ENCODE measurements at places on chromosomes 16 and 17. TPM values are rescaled to one million over a fixed set of nuclear protein-coding genes. Genes with fewer than 3 reads are reported as not detected.

DNA sequence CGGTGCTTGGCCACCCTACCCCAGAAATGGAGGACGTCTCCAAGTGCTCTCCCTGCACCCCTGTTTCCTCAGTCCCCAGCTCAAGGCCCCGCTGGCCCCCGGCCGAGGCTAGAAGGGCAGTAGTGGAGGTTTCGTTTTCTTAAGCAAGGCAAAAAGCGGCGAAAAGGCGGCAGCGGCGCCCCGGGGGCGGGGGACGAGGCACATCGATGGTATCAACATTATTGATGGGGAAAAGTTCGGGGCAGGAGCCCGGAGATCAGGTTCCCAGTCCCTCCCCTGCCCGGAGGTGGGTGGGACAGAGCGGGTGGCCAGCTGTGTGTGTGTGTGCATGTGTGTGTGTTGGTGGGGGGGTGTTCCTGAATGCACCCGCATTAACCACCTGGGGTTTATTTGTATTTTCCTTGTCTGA, 4.1 kb upstream of the SALL1 start:
- H3K27ac ChIP-seq = no peak overlapping the region
- H3K36me3 ChIP-seq = peaks cover 2% of the 10 kb centered on the region
- H3K27me3 ChIP-seq = peaks cover 53% of the 10 kb centered on the region
- peaks cover 7% of the 10 kb centered on the region for H3K4me1 ChIP-seq
- H3K4me3 ChIP-seq = no peak overlapping the region

GRCh38 chr16:3059723-3060242, 5.7 kb upstream of the IL32 start:
- peaks cover 15% of the 10 kb centered on the region for H3K36me3 ChIP-seq
- peak overlapping the region; percentile 82 for H3K4me3 ChIP-seq
- H3K27me3 ChIP-seq = no peaks in the 10 kb centered on the region
- H3K4me1 ChIP-seq = peaks cover 57% of the 10 kb centered on the region
- peak overlapping the region; percentile 93 for H3K27ac ChIP-seq

GRCh38 chr17:43857141-43857540, 10.2 kb downstream of the CD300LG start:
- H3K27ac ChIP-seq = no peak overlapping the region
- peaks cover 7% of the 10 kb centered on the region for H3K27me3 ChIP-seq
- no peak overlapping the region for H3K4me3 ChIP-seq

DNA sequence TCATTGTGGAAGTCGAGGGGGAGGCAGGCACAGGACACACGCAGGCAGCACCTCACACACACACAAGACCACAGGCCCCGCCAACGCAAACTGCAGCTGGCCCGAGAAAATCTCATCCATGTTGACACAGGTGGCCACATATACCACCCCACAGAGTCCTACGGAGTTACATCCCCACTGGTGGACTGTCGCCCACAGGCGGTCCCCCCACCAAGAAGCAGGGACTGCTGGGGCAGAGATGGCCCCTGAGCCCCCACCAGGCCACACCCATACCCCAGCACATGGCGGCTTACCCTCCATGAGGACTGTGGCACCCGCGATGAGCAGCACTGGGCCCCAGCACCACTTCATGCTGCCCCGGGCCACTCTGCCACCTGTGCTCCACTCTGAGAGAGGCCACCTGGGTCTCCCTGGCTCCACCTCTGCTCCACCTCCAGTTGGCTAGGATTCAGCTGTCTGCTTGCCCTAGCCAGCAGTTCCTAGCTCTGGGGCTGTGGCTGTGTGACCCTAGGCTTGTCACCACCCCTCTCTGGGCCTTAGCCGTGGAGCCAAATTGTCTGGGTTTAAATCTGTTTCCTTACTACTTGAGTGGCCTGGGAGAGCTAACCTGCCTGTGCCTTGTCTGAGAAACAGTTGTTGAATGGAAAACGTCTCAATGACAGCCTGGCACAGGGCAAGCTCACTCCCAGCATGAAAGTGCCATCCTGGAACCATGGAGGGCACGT, at the start of gene PRSS53:
TSS of gene PRSS53 (minus strand) at position 485 of the 725 bp plus-strand sequence. CDS start at position 351, 134 bp downstream.
- DNase-seq = no peak
- no peak within 1 kb of the TSS for H3K4me3 ChIP-seq
- peak within 1 kb of the TSS; percentile 34 for H3K27ac ChIP-seq
- H3K36me3 ChIP-seq = peaks cover 11% of the 10 kb centered on the region

DNA sequence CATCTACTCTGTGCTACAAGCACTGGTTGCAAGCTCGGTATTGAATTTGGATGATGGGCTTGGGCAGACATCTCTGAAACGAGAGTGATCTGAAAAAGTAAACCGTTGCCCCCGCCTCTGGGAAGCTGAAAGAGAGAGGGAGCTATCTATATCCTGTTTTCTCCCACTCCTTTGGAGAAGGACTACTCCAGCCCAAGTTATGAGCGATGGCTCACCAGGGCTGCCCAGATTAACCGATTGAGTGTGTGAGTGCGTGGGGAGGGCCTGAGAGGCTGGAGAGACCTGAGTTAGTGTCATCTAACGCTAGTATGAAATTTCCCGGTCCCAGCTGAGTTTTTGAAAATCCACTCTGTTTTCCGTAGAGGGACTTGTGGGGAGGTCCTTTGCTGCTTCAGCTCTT, 11.5 kb downstream of the MGAT5B start:
- no peaks in the 10 kb centered on the region for H3K4me1 ChIP-seq
- H3K4me3 ChIP-seq = no peak overlapping the region
- H3K27ac ChIP-seq = no peak overlapping the region
- no peaks in the 10 kb centered on the region for H3K36me3 ChIP-seq

DNA sequence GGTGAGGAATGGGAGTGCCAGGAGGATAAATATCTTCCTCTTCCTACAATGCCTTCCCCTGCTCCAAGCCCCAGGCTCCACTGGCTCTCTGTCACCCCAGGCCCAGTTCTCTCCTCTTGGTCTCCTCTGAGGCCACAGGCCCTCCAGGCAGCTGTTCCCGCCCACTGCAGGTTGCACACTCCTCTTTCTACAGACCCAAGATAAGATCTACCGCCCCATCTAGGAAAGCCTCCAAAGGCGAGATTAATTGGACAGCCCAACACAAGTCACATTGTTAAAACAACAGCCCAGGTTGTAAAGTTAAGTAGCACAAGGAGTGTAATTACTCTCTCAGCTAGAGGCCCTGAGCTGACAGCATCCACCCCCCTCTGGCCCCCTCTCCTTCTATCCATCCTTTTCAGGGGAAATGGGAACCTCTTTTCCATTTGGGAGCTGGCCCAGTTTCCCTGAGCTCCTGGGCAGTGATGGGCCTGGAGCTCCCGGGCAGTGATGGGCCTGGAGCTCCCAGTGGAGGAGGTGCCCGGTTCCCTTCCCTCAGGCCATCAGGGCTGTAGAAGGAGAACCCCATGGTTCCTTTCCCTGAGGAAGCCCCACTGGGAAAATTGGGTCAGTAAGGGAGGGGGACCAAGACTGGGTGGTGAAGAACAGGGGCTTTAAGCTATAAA, 7.3 kb downstream of the DLX4 start:
- no peak for DNase-seq
- H3K27me3 ChIP-seq = peaks cover 38% of the 10 kb centered on the region
- no peaks in the 10 kb centered on the region for H3K36me3 ChIP-seq
- H3K4me3 ChIP-seq = no peak overlapping the region
- H3K4me1 ChIP-seq = peaks cover 8% of the 10 kb centered on the region

DNA sequence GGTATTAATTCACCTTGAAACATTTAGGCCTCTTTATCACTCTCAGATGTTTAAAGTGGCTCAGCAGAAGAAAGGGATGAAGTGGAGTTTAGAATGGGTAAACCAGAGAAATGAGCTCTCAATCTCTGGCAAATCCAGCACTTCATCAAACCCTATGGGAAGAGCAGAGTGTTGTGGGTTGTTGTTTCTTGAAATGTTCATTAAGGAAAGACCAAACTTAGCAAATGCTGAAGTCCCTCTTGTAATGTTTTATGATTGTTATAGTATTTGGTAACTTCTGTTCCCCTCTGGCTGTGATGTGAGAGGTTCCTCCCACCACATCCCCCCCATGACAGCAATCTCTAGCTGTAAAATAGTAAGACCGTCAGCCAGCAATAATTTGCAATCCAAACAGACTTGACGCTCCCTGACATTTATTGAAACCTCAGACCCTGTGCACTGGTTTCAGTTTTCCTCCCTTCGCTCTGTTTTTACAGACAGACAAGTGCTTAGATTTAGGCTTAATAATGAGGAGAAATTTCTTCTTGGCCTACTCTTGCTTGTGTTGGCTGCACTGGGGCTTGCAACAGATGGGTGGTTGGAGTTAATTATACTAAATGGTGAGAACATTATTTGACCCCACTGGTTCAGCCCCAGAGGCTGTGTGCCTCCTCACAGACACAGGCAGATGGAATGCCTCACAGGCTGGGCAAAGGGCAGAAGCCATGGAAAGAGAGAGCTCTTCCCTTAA, 609.4 kb upstream of the SOX9 start:
- H3K27me3 ChIP-seq = no peaks in the 10 kb centered on the region
- H3K4me3 ChIP-seq = no peak overlapping the region
- H3K36me3 ChIP-seq = no peaks in the 10 kb centered on the region
- no peak overlapping the region for H3K27ac ChIP-seq

- no peak for DNase-seq
- no peaks in the 10 kb centered on the region for H3K36me3 ChIP-seq
- H3K4me3 ChIP-seq = no peak overlapping the region
- H3K27ac ChIP-seq = no peak overlapping the region
- no peaks in the 10 kb centered on the region for H3K4me1 ChIP-seq
Measured at GRCh38 chr16:86363836-86364618, 146.3 kb upstream of the FOXF1 start.

DNA sequence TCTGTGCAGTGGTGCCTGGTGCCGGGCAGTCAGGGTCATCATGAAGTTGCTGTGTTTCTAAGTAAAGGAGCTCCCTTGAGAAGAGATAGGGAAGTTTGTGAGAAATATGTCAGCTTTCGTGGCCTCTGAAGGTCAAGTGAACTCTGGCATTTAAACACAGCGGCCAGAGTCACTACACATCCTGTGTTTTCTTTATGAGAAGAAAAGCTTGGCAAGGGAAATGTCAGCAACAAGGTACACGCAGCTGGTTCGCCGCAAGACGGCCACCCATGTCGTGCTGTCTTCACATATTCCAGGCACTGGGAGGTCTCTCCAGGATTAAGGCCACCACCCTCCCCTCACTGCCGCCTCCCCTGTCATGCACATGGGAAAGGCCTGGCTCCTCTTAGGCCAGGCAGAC, 33.2 kb upstream of the PEMT start:
- H3K4me3 ChIP-seq = no peak overlapping the region
- H3K27ac ChIP-seq = no peak overlapping the region
- DNase-seq = no peak
- H3K36me3 ChIP-seq = no peaks in the 10 kb centered on the region

- H3K27me3 ChIP-seq = no peaks in the 10 kb centered on the region
- H3K36me3 ChIP-seq = peaks cover 3% of the 10 kb centered on the region
- H3K4me3 ChIP-seq = no peak overlapping the region
- H3K27ac ChIP-seq = peak overlapping the region; percentile 39
Measured at GRCh38 chr17:4810696-4811290, 3.8 kb downstream of the PLD2 start.

- H3K4me1 ChIP-seq = peaks cover 5% of the 10 kb centered on the region
- DNase-seq = no peak
Measured at GRCh38 chr16:80932708-80933095, 74.0 kb downstream of the CMC2 start.

GRCh38 chr16:27264151-27264550, 4.4 kb downstream of the NSMCE1 start:
- H3K4me3 ChIP-seq = no peak overlapping the region
- no peaks in the 10 kb centered on the region for H3K27me3 ChIP-seq
- H3K4me1 ChIP-seq = peaks cover 64% of the 10 kb centered on the region
- no peak for DNase-seq
- H3K27ac ChIP-seq = no peak overlapping the region

DNA sequence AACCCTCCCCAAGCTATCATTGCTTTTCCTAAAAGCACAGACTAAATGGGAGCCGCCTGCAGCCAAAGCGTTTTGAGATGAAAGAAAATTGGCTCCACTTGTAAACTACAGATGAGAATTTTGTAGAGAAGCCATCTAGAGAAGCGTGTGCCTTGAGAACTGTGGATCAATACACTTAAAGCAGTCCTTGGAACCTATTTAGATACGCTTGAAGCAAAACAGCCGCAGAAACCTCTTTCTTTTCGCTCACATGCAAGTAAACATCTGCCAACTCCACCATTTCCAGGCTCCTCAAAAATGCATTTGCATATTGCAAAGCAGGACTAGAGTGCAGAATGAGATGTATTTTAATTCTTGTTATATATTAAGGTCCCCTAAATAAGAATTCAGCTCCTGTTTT, 13.1 kb downstream of the KIAA0513 start:
- no peak overlapping the region for H3K27ac ChIP-seq
- H3K36me3 ChIP-seq = no peaks in the 10 kb centered on the region

GRCh38 chr16:85166281-85166680, 54.0 kb upstream of the CIBAR2 start:
- H3K4me3 ChIP-seq = no peak overlapping the region
- peaks cover 20% of the 10 kb centered on the region for H3K27me3 ChIP-seq
- H3K4me1 ChIP-seq = no peaks in the 10 kb centered on the region
- DNase-seq = no peak
- no peak overlapping the region for H3K27ac ChIP-seq

DNA sequence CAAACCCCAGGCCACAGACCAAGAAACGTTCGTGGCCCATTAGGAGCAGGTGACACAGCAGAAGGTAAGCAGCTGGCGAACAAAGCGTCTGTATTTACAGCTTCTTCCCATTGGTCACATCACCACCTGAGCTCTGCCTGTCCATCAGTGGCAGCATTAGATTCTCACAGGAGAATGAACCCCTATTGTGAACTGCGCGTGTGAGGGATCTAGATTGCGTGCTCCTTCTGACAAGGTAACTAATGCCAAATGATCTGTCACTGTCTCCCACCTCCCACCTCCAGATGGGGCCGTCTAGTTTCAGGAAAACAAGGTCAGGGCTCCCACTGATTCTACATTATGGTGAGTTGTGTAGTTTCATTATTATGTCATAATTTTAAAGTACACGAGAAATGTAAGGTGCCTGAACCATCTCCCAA, 186.3 kb downstream of the CPPED1 start:
- peaks cover 10% of the 10 kb centered on the region for H3K27me3 ChIP-seq
- DNase-seq = peak; percentile 52
- no peaks in the 10 kb centered on the region for H3K36me3 ChIP-seq
- peaks cover 31% of the 10 kb centered on the region for H3K4me1 ChIP-seq
- H3K27ac ChIP-seq = no peak overlapping the region

GRCh38 chr17:15453782-15454181, 13.6 kb downstream of the CDRT4 start:
- no peak for DNase-seq
- H3K4me3 ChIP-seq = no peak overlapping the region
- H3K27ac ChIP-seq = no peak overlapping the region

DNA sequence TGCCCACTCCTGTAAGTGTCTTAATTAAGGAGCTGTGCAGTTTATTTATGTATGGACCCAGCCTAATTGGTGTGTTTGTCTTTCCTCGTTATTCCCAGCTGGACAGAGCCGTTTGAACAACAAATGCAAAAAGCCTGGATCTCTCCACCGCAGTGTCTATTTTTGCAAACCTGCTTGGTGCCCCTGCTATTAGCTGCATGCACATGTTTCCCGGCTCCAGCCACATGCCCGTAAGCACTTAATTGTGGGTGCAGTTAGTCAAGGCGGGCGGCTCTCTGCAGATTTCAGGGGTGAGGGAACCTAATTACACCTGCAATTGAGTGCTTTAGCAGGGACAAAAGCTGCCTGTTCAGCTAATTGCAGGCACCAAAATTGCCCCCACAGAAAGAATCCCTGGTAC, 74.0 kb upstream of the GSE1 start:
- no peak for DNase-seq
- H3K27ac ChIP-seq = no peak overlapping the region
- H3K27me3 ChIP-seq = no peaks in the 10 kb centered on the region
- no peaks in the 10 kb centered on the region for H3K36me3 ChIP-seq
- H3K4me1 ChIP-seq = no peaks in the 10 kb centered on the region

RPGRIP1L gene
- 6.2 TPM for total RNA-seq

SPIRE2 gene
- 0.29 TPM for total RNA-seq

CCDC200 gene
- not detected for total RNA-seq

TBX4 gene
- not detected for total RNA-seq

TMEM238L gene
- not detected for total RNA-seq

POLDIP2 gene
- total RNA-seq = 87.6 TPM

DPEP1 gene
- total RNA-seq = not detected

Data from activated CD8-positive, alpha-beta T cell treated with anti-CD3 and anti-CD28 coated beads for 36 hours (primary cell).